Epithelial cell of proximal tubule (primary cell): ENCODE measurements at places on chromosomes 4 and X. TPM values are rescaled to one million over a fixed set of nuclear protein-coding genes. Genes with fewer than 3 reads are reported as not detected.

CPZ gene
- total RNA-seq, result 0.86 and 2.0 TPM in 2 replicates

CHIC1 gene
- total RNA-seq, result 4.0 and 6.1 TPM in 2 replicates

EFHC2 gene
- 0.81 TPM in 1 of 2 replicates, not detected in the other for total RNA-seq

ATP2B3 gene
- not detected in 2 replicates for total RNA-seq

FOXP3 gene
- 0.07 TPM in 1 of 2 replicates, not detected in the other for total RNA-seq

CNKSR2 gene
- 1.4 and 3.4 TPM in 2 replicates for total RNA-seq

AFM gene
- total RNA-seq, result not detected in 2 replicates

IL1RAPL2 gene
- not detected in 2 replicates for total RNA-seq

MAGEA6 gene
- total RNA-seq, result not detected in 2 replicates

FABP2 gene
- total RNA-seq, result not detected in 2 replicates

ZDHHC15 gene
- 0.29 and 1.1 TPM in 2 replicates for total RNA-seq

DGAT2L6 gene
- not detected in 2 replicates for total RNA-seq

NEUROG2 gene
- not detected in 2 replicates for total RNA-seq

CLIC2 gene
- total RNA-seq, result not detected in 2 replicates

FGF5 gene
- total RNA-seq, result 2.3 and 5.8 TPM in 2 replicates

RIPPLY1 gene
- total RNA-seq, result not detected in 2 replicates

CDS1 gene
- 9.6 and 12.9 TPM in 2 replicates for total RNA-seq

MTNR1A gene
- total RNA-seq, result 0.36 TPM in 1 of 2 replicates, not detected in the other

SRPK3 gene
- 0.17 TPM in 1 of 2 replicates, not detected in the other for total RNA-seq

CDX4 gene
- not detected in 2 replicates for total RNA-seq

ABCE1 gene
- 105 and 155 TPM in 2 replicates for total RNA-seq

ARSJ gene
- 28.5 and 31.9 TPM in 2 replicates for total RNA-seq

PRSS12 gene
- total RNA-seq, result 0.87 and 1.0 TPM in 2 replicates

PHOX2B gene
- not detected in 2 replicates for total RNA-seq

ARHGEF9 gene
- 9.3 and 13.4 TPM in 2 replicates for total RNA-seq

SMR3B gene
- not detected in 2 replicates for total RNA-seq
